Pancreas (tissue), 10 donors: ENCODE measurements at places on chromosomes 2 and 18. TPM values are rescaled to one million over a fixed set of nuclear protein-coding genes. Genes with fewer than 3 reads are reported as not detected.

SNRNP200 gene
- 87.7 TPM for polyA plus RNA-seq

- no peak for DNase-seq
Measured at GRCh38 chr2:105397025-105397722, 1.7 kb downstream of the FHL2 start.

ADGRF3 gene
- polyA plus RNA-seq = 1.4 TPM

BOLL gene
- polyA plus RNA-seq = not detected

FBLN7 gene
- 1.0 TPM for polyA plus RNA-seq

GRCh38 chr2:23904692-23905091 lies 22.2 kb downstream of the ATAD2B start:
- no peak for DNase-seq

DCDC2C gene
- not detected for polyA plus RNA-seq

DNA sequence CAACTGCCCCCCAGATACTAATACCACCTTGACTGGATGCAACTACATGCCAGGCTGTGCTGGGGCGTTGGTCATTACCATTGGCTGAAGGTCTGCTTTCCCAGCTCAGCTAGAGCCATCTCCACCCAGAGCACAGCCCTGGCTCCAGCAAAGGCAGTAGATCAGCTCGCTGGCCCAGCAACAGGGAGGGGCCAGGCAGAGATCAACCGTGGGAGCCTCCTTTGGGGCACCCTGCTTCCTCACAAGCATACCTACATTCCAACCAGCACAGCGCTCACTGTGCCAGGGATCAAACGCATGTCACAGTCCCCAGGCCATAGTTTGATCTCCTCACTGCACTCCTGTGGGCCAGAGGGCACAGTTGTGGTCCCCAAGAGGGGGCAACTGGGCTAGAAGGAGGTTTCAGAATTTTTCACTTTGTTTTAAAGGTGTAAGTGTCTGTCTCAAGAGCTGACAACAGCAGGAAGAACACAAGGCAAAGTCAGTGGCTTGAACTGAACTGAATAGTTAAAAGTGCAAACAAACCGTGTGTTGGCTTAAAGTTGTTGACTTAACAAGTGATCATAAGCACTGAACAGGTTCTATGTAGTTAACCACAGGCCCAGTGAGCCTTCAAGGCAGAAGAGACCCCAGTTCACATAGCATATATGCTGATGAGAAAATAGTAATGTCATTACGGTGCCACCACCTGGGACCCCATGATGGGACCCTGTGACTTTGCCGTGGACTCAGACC lies 70.1 kb upstream of the BZW1 start:
- no peak for DNase-seq

CRYBA2 gene
- polyA plus RNA-seq = 66.3 TPM

DNA sequence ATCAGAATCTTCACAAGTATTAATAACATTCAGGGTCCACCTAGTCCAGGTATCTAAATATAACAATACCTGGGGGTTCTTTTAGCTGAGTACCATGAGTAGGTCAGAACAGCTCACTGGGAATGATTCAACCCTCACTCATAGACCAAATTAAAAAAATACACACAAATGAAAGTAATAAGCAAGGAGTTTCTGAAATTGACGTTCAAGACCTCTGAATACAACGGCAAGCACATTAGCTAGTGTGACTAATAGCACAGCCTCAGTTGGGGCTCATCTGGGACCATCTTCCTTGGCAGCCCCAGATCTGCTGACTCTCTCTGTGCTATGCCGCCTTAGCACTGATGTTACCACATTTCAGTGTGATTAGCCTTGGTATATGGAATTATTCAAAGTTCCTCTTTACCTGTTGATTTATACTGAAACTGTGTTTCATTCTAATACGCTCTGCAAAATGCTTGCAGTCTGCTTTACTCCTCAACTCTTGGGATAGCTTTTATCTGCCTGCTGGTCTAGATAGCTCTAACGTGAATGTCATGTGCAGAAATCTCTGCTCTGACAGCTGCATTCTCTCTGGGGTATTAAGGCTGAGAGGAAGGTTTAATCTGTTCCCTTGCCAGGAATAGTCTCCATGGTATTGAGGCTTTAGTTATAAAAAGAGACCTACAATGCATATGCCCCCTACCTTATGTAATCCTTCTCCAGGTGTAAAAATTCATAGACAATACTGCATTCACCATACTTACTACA lies 153.3 kb downstream of the METTL4 start:
- no peak for DNase-seq

- no peak for DNase-seq
Measured at GRCh38 chr2:36277146-36277808, 78.3 kb upstream of the CRIM1 start.

- no peak for DNase-seq
Measured at GRCh38 chr2:31539505-31539904, 41.2 kb downstream of the SRD5A2 start.

ATF2 gene
- polyA plus RNA-seq = 14.0 TPM

- no peak for DNase-seq
Measured at GRCh38 chr18:77045677-77046076, 86.9 kb downstream of the MBP start.

DNA sequence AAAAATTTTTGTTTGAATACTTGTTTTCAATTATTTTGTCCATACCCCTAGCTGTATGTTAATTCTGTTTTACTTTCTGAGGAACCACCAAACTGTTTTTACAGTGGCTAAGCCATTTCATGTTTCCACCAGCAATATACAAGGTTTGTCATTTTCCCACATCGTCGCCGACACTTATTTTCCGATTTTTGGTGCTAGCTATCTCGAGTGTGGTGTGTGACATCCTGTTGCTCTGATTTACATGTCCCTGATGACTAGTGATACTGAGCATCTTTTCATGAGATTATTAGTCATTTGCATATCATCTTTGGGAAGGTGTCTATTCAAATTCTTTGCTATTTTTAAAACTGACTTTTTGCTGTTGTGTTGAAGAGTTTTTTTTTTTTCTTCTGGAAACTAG lies 7.2 kb upstream of the GPC1 start:
- no peak for DNase-seq

- DNase-seq = no peak
Measured at GRCh38 chr2:37501113-37501512, 156.7 kb downstream of the QPCT start.

GRCh38 chr2:238777369-238778067 lies 70.4 kb upstream of the TWIST2 start:
- no peak for DNase-seq

GRCh38 chr2:85978883-85979780 lies 90.3 kb upstream of the ST3GAL5 start:
- DNase-seq = no peak

GRCh38 chr2:205343103-205343502 lies 339.2 kb upstream of the NRP2 start:
- DNase-seq = no peak

- DNase-seq = no peak
Measured at GRCh38 chr2:167942366-167943081, 304.9 kb downstream of the STK39 start.

CLIP4 gene
- polyA plus RNA-seq = 6.3 TPM

DNA sequence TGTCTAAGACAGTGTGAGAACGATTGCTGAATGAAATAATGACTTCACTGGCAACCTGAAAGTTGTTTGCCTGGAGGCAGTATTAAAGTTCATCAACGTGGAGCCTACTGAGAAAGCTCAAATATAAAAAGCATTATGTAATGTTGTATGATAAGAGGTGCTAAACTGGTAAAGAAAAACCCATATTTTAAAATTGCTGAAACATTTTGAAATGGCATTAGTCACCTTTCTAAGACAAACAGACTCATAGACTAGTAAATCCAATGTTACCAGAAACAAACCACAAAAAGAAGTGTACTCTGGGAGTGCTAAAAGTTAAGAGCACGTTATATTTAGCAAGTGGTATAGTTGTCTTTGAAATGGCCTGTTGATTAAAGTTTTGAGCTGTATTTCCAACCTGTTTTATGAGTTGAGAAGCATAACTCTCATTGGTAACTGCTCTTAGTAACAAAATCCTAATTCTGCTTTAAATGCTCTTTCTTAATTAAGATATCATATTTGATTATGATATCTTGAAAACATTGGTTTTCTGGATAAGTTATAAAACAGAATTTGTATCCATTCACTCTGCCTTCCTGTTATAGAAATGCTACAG lies 62.7 kb downstream of the CYP1B1 start:
- DNase-seq = no peak

DNA sequence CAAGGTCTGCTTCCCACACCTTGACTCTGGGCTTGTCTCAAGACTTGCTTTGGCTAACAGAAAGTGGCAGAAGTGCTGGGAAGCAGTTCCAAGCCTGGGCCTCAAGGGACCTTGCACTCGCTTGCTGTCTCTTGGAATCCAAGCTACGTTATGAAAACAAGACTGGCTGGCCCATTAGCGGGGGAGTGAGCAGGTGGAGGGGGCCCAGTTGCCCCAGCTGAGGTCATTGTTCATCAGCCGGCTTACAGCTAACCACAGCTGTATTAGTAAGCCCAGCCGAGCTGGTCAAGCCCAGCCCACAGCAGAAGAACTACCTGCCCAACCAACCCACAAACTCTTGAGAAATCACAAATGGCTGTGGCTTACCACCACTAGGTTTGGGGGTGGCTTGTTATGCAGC lies 63.1 kb downstream of the MARCO start:
- DNase-seq = no peak

- DNase-seq = no peak
Measured at GRCh38 chr18:42574871-42575270, 540.6 kb downstream of the RIT2 start.

SERPINB7 gene
- not detected for polyA plus RNA-seq

DNA sequence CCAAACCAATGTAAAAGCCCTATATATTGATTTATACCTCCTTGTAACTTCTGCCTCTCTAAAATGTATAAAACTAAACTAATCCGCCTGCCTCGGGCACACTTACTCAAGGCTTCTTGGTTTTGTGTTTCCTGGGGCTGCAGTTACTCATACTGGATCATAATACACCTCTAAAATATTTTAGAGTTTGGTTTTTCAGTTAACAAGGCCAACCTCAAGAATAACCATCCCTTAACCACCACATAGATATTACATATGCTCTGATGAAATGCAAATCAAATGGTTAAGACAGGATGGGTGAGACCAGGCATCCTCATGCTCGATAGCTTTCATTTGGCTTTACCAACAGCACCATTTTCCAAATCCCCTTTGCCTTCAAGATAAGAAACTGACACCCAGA lies 46.4 kb downstream of the UXS1 start:
- DNase-seq = no peak

GRCh38 chr2:239263669-239264491 lies 136.9 kb downstream of the HDAC4 start:
- DNase-seq = no peak

CFC1 gene
- 385 TPM for polyA plus RNA-seq

DNA sequence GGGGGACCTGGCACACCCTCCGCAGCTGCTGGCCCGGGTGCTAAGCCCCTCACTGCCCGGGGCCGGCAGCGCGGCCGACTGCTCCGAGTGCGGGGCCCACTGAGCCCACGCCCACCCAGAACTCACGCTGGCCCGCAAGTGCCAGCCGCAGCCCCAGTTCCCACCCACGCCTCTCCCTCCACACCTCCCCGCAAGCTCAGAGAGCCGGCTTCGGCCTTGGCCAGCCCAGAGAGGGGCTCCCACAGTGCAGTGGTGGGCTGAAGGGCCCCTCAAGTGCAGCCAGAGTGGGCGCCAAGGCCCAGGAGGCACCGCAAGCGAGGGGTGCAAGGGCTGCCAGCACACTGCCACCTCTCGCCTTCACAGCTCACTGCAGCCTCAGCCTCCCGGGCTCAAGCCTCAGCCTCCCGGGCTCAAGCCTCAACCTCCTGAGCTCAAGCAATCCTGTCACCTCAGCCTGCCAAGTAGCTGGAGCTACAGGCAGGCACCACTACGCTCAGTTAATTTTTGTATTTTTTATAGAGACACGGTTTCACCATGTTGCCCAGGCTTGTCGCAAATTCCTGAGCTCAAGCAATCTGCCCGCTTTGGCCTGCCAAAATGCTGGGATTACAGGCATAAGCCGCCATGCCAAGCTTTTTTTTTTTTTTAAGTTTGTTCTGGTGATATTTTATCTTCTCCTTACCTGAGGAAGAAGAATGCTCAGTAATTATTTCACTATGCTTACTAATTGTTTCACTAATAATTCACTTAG lies 71.7 kb upstream of the CDCA7 start:
- DNase-seq = peak; percentile 37

DNA sequence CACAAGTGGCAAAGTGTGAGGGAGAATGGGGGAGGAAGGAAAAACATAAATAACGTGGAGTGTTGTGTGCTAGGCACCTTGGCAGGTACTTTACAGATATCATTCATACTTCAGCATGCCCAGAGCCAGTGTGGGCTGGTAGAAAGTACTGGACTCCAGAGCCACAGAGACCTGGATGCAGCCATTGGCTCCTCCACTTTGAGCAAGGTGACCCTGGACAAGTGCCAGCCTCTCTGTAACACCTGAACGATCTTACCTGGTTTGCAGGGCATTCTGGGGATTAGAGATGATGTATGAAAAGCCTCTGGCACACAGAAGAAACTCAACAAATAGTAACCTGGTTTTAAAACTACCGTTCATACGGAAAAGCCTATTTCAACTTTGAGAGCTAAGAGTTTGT lies 6.3 kb downstream of the LOXHD1 start:
- DNase-seq = no peak

DNA sequence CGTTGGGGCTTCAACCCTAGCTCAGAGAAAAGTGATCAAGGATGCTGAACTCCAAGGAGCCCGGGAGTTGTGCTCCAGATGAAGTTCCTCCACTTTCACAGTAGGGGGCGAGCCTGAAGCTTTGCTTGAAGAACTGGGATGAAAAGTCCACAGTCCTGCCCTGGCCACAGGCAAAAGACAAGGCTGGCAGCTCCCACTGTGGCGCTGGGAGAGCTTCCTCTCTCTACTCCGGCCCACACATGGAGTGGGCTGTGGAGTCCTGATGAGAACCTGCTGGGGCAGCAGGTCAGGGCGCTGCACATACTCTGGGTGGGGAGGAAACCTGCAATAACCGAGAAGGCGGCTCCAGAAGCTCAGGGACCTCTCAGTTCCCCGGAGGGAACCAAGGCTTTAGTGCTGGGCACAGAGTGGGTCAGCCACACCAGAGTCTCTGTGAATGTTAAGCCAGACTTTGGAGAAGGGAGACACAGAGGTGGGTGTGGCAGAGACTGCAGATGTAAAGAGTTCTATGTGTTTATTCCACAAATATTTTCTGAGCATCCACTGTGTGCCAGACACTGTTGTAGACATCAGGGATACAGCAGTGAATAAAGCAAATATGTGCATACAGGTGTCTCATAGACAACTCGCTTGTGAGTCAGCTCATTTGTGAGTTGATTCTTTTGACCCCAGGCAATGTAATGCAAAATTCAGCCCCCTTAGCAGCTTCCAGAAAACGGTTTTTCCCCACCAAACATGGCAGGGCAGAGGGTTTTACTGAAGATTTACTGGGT lies 48.0 kb upstream of the MRPL33 start:
- DNase-seq = peak; percentile 68

- DNase-seq = no peak
Measured at GRCh38 chr18:25075783-25076182, 276.2 kb downstream of the ZNF521 start.

SPATA3 gene
- polyA plus RNA-seq = not detected

DNA sequence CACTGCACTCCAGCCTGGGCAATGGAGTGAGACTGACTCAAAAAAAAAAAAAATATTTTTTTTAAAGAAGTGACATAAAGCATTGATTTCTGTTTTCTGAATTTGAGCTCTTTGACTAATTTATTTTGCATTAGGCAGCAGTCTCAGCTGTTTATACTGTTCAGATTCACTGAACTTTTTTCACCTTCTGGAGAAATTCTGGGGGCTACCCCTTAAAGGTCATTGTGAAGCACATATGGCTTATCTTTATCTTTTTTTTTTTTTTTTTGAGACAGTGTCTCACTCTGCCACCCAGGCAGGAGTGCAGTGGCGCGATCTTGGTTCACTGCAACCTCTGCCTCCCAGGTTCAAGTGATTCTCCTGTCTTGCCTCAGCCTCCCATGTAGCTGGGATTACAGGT lies 12.9 kb downstream of the PHLPP1 start:
- no peak for DNase-seq

FOXD4L1 gene
- 0.57 TPM for polyA plus RNA-seq

- DNase-seq = no peak
Measured at GRCh38 chr2:212683346-212684097, 144.9 kb upstream of the ERBB4 start.
